ENCODE measurements at places on chromosomes 3 and 15. TPM values are rescaled to one million over a fixed set of nuclear protein-coding genes. Genes with fewer than 3 reads are reported as not detected.

DNA sequence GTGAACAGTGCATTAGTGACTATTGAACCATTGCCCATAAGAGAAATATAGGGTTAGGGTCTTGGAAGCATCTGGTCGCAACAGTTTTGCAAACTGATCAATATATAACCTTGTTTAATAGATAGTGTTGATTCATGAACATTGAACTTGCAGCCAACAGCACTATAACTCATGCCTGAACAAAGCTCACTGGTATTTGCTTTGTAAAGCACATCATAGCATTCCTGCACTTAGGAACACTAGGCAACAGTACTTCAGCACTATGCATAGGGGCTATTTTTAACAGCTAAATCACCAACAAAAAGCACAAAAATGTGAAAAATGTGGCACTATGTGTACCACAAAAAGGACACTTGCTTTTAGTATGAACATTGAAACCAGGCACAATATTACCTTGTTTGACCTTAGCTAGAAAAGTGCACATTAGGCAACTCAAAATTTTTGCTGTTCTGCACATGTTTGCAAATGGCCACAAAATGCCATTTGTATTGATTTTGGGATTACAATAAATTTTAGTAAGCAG, 68.0 kb downstream of the OXNAD1 start:
- DNase-seq: no peak

Gene TTLL13
- polyA plus RNA-seq: 0.07 TPM

Gene TCTA
- 13.1 TPM for polyA plus RNA-seq

Gene UROC1
- polyA plus RNA-seq: not detected

DNA sequence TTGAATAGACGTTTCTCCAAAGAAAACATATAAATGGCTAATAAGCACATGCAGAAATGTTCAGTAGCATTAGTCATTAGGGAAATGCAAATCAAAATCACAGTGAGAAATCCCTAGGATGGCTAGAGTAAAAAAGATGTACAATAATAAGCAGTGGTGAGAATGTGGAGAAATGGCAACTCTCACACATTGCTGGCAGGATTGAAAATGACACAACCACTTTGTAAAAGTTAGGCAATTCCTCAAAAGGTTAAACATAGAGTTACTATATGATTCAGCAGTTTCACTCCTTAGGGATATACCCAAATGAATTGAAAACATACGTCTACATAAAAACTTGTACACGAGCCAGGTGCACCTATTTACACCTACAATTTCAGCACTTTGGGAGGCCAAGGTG, 108.7 kb downstream of the ITPR1 start:
- DNase-seq: no peak

Gene KBTBD12
- polyA plus RNA-seq: 13.2 TPM

Gene UCN2
- 0.15 TPM for polyA plus RNA-seq

DNA sequence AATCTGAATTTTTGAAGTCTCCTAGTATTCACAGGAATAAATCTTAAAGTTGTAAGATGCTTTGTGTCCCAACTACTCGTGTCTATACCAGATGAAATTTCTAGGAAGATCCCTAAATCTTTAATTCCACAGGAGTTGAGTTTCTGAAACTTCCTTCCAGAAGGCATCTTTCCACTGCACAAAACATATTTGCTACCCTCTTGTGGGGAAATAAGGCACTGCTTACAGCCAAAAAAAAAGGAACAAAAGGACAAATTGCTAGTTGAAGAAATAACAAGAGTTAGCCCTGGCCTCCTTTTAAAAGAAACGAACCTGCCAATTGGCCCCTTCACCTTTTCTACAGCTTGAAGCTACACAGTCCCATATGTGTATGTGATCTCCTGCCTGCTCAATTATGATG, 54.0 kb downstream of the TAFA4 start:
- no peak for DNase-seq

- no peak for DNase-seq
Observed at GRCh38 chr3:13466781-13467180, 13.3 kb upstream of the HDAC11 start.

GRCh38 chr3:55554634-55555425, 67.7 kb upstream of the WNT5A start:
- no peak for DNase-seq

- no peak for DNase-seq
Observed at GRCh38 chr3:70137366-70137765, 137.8 kb downstream of the SAMMSON start.

- peak; percentile 15 for DNase-seq
Observed at GRCh38 chr3:126468028-126468891, 7.4 kb downstream of the ZXDC start.
